ENCODE measurements at places on chromosomes 3 and 15.

DNA sequence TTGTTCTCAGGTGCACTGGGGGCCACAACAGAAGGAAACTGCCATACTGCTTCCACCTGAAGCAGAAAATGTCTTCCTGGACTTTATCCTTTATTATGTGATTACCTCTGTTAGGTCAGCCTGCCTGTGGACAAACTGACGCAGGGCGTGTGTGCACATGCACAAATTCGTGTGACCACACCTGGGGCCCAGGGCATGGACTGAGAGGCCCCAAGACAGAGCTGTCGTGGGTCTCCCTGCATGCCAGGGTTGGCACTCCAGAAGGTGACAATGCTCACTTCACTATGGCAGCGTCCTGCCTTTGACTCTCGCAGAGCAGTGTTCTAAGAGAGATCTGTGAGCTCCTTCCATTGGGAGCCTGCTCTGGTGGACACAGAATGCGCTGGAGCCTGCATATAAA, 34.5 kb downstream of the CCDC12 start:
- DNase-seq: no peak

DNA sequence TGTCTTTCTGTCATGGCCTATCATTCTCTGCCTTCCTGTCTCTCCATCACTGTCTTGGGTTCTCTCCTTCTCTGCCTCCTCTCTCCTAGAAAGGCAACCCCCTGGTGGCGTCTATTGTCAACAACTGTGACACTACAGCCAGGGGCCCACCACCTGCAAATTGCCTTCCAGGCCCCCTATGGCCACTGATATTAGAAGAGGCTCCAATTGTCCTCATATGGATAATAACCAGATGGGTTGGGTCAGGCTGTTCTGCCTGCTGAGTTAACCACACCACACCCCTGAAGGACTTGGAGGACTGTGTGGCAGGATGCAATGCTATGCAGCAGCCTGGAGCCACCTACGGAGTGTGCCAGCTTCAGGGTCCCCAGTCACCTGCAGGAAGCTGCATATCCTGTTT, 665.0 kb downstream of the NTRK3 start:
- no peak for DNase-seq

DNA sequence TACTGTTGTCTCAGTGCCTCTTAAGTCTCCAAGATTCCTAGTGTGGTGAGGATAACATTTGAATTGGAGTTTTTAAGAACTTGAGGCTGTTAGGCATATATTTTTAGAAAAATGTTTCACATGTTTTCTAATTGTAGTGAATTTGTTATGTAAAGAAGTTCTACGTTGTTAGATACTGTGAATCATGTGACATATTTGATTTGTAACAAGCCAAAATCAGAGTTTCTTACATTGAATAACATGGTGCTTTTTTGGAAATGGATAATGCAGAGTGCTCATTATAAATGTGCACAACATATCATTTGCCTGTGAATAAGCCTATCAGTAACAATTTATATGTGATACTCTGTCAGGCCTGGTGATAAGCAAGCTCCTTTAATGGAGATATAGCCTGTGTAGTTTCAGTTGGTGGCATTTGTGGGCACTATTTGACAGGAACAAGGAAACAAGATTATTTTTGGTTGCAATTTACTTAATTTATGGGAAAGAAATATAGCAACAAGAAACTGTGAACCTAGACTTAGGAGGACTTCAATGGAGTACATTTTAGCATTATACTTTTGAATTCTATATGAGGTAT, 328.8 kb downstream of the ARPP21 start:
- DNase-seq: no peak

GRCh38 chr3:10213156-10213792, 35.0 kb upstream of the TATDN2 start:
- DNase-seq: no peak

DNA sequence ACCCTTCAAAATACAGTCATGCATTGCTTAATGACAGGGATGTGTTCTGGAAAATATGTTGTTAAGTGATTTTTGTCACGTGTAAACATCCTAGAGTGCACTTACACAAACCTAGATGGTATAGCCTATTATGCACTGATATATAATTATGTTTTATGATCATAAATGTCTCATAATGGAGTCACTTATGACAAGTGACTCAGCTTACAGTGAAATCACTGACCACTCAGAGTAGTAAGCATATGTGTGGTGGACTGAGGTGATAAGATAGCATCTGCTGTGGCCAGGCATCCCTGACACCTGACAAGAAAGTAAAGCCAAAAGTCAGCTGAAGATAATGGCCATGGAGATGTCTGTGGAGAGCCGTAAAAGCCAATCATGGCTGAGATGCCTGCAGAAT, 5.4 kb downstream of the ACAD11 start:
- DNase-seq: no peak

- DNase-seq: no peak
Observed at GRCh38 chr15:31352911-31353811, 26.5 kb downstream of the KLF13 start.

DNA sequence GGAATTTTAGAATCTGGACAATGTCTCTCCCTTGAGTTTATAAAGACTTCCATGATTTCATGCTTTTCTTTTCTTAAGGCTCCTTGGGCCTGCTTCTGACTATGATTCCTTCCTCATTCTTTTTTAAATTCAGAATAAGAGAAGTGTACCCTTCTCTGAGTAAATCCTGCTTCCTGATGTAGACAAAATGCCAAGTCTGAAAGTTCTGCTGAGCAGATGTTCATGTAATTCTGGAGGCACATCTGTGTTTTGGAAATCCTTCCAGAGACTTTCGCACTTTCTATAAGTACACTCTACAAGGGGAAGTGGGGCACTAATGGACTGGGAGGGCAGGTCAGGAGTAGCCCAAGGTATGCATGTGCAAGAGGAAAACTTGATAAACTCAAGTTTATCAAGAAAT, 24.8 kb downstream of the TPM1 start:
- no peak for DNase-seq

DNA sequence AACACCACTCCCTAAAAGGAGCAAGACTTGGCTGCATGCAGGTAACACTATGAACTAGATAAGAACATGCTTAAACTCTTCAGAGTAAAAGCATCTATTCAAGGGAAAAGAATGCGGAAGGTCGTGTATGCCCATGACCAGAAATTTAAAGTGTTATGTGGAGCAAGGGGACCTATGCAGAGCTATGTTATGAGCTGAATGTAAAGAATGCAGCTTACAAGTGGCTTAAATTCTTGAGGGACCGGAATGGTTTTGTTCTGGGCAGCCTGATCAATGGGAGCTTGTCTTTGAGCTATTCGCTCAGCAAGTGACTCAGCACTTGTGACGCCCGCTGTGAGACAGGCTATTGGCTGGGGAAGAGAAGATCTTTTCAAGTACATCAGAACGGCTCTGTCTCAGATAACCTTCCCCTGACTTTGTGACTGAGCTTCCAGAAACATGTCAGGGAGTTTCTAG, 367.5 kb upstream of the THBS1 start:
- no peak for DNase-seq

- no peak for DNase-seq
Observed at GRCh38 chr3:14145670-14146380, 21.0 kb downstream of the TMEM43 start.

GRCh38 chr3:58496206-58496857, 4.4 kb downstream of the KCTD6 start:
- no peak for DNase-seq

DNA sequence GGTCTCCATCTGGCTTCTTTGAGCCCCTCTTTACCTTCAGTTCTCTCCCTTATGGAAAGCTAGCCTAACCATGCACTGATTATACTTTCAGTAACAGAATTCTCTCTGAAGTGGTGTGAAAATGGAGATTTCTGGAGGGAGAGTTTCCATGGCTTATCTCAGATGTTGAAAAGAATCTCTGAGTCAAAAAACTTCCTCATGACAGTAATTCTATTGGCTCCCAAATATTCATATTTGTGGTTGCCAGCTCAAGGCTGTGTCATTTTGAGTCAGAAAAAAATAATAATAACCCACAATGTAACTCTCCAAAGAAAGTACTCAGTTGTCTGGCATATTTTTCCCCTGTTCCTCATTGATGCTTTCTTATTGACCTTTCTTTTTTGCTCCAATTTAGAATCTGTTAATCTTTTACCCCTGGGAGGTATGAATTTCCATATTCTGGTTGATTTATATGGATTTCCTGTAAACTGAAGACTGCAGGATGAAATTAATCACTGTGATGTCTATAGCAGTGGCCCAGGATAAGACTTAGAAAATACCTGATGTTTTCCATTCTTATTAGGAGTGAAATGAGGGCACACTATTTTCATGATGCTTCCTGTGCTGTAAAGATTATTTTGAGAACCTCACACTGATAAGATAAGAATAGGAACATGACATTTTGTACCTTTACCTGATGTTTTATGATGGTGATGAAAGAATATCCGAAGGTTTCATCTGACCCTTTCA, 149.5 kb upstream of the EPHA3 start:
- DNase-seq: no peak

DNA sequence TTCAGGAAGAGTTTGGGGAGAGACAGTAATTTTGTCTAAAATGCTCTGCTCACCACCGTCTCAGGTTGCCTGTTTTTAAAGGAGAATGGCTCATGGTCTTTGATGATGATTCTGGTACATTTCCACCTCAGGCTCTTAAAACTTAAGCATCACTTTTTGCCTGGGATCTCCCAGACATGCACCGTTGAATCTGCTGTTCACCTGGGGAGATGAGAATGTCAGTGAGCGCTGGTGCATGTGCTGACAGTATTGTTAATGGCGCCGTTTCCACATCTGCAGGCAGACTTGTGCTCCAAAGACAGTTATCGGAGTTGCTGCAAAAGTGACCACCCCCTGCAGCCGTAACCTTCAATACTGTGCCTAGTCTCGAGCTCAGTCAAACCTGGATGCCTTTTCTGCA, 219.0 kb upstream of the TPM1 start:
- DNase-seq: no peak

DNA sequence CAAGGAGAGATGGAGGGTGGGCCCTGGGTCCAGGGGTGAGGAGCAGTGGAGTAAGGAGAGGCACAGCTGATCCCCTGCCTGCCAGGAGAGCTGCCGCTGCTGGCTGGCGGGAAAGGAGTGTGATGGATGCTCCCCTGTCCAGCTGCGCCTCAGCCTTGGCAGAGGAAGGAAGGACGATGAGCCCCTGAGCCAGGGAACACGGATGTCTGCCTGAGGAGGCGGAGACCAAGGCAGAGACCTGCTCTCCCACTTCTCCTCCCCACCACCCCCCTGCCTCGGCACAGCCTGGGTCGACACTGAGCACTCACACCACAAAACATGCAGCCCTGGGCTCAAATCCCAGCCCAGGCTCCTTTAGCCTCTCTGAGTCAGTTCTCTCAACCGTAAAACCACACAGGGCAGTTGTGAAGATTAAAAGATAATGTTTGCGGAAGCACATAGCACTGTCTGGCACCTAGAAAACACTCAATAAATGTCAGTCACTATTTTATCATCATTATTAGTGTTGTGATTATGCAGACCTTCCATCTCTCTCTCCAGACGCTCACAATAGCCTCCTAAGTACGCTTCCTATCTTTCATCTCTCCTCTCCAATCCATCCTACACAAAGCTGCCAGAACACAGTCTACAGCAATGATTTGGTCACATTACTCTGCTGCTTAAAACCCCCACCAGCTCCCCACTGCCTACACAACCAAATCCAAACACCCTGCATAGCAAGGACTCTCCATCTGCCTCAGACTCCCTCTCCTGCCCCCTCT, 52.2 kb downstream of the SEMA5B start:
- no peak for DNase-seq

DNA sequence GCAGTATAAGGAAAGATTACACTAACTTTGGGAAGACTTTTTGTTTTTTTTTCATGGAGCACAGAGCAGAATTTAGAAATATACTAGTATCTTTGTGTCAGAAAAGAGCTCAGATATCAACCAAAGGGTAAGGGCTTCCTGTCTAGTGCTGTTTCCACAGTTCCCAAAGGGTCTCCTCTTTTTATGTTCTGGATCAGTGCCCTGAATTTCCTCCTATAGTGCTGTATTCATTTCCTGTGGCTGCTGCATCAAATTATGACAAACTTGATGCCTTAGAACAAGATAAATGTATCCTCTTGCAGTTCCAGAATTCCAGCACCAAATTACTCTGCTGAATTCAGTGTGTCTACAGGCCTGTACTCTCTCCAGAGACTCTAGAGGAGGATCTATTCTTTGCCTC, 219.8 kb upstream of the THRB start:
- no peak for DNase-seq

DNA sequence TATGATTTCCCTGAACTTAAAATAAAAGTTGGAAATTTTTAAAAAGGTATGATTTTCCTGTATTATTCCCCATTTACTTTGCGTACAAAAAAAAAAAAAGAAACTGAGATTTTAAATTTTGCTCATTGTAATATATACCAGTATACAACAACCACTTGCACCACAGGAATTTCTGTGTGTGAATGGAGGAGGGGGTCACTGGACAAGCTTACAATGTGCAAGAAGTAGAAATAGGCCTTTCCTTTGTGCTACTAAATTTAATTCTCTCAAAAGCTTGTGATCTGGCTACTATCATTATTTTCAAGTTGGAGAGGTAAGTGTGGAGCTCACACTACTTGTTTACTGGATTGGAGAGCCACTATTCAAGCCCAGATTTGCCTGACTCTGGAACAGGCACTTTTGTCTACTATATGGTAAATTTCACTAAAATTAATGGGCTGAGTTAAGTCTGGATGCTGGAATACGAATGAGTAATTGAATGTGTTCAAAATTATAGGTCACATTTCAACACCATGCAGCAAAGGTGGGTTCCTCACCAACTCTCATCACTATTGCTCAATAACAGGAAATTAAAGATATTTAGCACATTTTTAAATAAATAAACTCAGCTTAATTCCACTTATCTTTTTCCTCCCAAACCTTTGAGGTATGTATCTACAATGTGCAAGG, 148.0 kb upstream of the MBNL1 start:
- no peak for DNase-seq

DNA sequence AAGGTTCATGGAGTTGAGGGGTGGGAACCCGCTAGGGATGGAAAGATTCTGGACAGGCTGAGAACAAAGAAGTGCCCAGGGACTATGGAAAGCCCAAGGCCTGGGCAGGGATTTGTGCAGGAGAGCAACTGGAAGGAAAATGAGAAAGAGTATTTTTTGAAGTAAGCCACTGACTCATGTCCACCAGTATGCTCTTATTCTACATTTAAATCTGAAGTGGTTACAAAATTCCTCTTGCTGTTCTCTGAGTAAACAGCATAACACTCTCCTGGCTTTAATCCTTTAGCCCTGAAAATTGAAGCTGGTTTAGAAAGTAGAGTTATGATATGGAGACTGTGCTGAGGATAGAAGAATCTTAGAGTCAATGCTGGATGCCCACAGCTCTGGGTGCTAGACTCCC, 165.2 kb downstream of the ISL2 start:
- no peak for DNase-seq
